ENCODE measurements at places on chromosomes 16 and 17. TPM values are rescaled to one million over a fixed set of nuclear protein-coding genes. Genes with fewer than 3 reads are reported as not detected.

GRCh38 chr16:48565752-48566151, 44.2 kb downstream of the N4BP1 start:
- no peak for DNase-seq

Gene TMEM92
- total RNA-seq, result not detected

Gene HBZ
- not detected for total RNA-seq

GRCh38 chr17:933312-934073, 46.1 kb downstream of the NXN start:
- DNase-seq, result no peak

DNA sequence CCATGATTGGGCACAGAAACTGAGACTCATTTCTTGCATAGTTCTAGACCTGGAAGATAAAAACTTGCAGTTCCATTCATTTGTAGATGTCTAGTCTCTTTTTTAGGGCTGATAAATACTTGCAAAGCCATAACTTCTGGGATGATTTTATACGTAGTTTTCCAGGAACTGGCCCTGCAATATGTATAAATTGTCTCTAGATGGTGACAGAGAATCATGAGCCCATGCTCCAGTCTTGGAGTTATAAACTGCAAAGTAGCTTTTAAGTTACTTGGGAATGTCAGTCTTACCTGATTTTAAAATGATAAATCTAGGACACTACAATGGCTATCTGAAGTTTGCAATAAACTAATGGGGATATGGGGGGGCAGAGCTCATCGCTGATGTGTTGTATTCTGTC, 3.0 kb upstream of the ADAMTS18 start:
- no peak for DNase-seq

GRCh38 chr17:21164216-21164615, 37.5 kb downstream of the DHRS7B start:
- no peak for DNase-seq

Gene CYBC1
- total RNA-seq, result 39.9 TPM

- no peak for DNase-seq
Observed at GRCh38 chr16:651844-652243, 2.7 kb downstream of the WDR90 start.

GRCh38 chr16:53055541-53056391, 975 bp downstream of the CHD9 start:
- DNase-seq, result peak; percentile 76

DNA sequence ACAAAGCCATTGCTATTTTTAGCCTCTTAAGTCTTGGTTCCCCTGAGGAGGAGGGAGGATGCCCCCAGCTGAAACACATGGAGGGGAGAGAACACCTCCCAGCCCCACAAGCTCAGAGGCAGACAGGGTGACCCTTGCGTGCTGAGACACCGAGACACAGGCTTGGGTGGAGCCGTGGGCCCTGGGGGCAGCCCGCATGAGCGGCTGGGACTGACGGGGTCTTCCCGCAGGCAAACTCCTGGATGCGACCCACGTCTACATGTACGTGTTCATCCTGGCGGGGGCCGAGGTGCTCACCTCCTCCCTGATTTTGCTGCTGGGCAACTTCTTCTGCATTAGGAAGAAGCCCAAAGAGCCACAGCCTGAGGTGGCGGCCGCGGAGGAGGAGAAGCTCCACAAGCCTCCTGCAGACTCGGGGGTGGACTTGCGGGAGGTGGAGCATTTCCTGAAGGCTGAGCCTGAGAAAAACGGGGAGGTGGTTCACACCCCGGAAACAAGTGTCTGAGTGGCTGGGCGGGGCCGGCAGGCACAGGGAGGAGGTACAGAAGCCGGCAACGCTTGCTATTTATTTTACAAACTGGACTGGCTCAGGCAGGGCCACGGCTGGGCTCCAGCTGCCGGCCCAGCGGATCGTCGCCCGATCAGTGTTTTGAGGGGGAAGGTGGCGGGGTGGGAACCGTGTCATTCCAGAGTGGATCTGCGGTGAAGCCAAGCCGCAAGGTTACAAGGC, 9.8 kb downstream of the SLC16A3 start:
- peak; percentile 94 for DNase-seq

- no peak for DNase-seq
Observed at GRCh38 chr17:50421308-50422051, 4.5 kb upstream of the ACSF2 start.

Gene ANKFN1
- 0.36 TPM for total RNA-seq

- DNase-seq, result peak; percentile 78
Observed at GRCh38 chr16:11629071-11630030, 38.9 kb upstream of the SNN start.

DNA sequence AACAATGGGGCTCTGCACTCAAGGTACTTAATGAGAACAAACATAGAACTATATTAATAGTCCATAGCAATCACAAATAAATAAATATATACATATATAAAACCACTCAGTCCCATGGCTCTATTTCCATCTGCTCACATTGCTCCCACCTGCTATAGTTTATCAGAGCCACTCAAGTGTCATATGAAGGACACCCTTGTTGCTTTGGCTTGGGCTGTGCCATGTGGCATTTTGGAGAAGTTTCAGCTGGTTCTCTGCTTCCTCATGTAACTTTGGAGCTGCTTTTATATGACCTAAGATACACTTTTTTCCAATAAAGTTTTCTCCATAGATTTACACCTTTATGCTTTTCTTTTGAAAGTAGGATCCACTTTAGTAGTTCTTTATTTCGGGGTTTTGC, 126.4 kb downstream of the KCNJ2 start:
- DNase-seq, result no peak

Data from sigmoid colon (tissue), 7 donors.